ENCODE measurements at places on chromosomes 11 and 22.

DNA sequence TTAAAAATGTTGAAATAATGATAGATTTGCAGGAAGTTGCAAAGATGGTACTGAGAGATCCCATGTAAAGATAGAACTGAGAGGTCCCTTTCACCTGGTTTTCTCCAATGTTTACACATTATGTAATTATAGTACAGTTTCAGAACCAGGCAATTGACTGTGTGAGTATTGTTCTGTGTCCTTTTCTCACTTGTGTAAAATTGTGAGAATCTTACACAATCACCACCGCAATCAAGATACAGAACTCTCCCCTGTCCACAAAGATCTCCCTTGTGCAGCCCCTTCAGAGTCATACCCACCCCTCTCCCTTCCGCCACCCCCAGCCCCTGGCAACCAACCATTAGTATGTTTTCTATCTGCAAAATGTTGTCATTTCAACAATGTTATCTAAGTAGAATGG lies 119.8 kb upstream of the NAV2 start:
- DNase-seq: no peak

DNA sequence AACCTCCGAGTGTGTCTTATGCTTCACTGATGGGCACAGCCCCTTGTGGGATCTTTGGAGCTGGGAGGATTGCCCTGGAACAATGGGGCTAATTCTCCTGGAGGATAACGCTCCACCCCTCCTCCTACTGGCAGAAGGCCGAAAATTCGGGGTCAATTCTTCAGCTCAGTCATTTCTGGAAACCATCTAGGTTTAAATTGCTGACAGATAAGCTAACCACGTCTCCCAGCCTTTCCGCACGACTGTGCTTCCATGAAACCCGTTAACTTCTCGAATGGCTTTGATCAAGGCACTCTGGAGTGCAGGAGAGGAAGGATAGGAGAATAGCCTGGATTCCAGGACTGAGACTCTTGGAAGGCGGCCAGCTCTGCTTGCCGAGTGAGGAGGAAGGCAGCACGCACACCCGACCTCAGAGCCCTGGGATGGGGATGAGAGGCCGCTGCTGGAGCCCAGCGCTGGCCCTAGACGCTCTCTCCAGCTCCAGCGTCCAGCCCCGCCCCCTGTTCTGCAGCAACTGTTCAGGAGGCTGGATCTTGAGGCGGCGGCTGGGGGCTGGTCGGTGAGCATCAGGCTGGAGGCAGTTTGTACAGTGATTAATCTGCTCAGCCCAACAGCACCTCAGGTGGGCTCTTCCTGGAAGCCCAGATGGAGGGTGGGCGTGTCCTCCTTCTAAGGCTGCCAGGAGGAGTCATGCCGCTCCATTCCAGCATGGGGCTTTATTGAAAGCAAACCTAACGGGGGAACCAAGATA lies 176.7 kb upstream of the NCAM1 start:
- no peak for DNase-seq

DNA sequence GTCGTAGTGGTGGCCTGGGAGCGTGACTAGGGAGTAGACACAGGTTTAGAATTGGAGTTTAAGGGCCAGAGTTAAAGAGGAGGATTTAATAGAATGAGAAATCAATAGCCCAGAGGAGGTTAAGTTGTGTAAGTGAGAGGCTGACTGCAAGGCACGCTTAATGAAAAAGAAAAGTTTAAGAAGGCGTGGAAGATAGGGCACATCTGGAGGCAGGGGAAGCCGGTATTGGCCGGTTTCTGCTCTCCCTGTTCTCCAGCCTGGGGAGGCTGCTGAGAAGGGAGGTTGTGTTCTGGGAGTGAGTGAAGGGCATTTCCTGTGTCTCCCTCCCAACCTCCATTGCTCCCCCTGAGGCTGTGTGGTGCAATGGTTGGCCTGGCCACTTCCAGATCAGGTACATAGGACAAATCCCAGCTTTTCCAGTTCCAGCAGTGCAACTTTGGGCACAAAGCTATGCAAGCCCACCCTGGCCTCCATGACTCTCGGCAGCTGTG lies 6.3 kb downstream of the GRIK4 start:
- no peak for DNase-seq

GRCh38 chr11:11816511-11817314 lies 25.1 kb upstream of the USP47 start:
- no peak for DNase-seq

DNA sequence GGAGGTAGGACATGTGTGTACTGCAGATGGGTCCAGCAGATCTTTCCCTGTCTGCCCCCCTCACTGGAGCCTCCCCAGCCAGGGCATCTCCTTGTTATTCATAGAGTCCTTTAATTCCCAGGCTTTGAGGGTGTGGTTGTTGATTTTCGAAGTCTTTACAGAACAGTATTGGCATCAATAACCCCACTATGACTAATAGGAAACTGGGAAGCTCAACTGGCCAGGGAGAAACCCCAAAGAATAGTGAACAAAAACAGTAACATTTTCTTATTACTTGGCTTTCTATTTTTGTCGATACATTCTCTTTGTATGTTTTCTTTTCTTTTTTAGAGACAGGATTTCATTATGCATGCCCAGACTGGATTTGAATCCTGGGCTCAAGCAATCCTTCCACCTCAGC lies 57.9 kb downstream of the NF2 start:
- no peak for DNase-seq

DNA sequence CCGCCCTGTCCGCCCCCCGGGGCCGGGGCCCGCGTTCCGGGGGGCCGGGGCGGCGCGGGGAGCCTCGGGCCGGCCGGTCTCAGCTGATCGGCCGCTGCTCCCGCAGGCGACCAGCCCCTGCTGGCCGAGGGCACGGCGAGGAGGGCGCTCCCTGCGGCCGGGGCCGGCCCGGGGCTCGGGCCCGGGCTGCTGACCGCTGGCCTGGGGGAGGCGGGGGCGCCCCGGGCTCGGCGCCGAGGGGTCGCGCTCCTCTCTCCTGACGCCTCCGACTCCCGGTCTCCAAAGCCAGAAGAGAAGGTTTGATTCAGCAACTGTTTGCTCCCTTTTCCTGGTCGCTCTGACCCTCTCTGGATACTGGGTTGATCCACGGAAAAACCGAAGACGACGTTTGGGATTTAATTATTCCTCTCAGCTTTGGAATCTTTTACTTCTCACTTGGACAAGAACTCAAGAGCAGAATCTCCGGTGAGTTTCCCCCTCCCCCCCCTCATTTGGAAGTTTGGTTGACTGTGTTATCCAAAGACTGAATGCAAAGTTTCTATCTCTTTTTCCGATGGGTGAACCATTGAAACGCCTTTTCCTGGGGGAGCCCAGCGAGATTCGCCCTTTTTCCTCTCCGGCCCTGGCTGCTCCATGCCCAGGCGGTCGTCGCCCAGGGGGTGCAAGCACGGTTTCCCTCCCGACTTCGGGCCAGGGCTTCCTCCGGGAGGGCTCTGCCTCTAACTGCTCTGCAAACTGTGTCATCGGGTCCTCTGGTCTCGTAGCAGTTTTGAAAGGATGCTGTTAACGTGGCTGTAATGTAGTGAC lies 725 bp downstream of the KDM2A start:
- no peak for DNase-seq

DNA sequence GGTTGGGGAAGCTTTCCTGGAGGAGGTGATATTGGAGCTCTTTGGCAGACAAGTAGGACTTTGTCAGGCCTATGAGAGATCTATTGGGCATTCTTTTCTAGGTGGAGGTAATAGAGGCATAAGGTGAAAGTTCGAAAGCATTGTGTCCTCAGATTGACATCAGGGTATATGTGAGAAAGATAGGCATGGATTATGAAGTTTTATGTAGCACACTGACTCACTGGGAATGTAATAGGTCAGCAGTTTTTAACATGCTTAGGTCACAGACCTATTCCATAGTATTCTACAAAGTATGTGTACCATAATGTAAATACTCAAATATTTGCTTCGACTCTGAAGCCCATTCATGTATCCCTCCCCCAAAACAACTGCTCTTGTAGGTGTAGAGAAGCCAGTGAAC lies 11.8 kb downstream of the HIKESHI start:
- no peak for DNase-seq

GRCh38 chr11:59754494-59754858 lies 700 bp upstream of the STX3 start:
- no peak for DNase-seq

DNA sequence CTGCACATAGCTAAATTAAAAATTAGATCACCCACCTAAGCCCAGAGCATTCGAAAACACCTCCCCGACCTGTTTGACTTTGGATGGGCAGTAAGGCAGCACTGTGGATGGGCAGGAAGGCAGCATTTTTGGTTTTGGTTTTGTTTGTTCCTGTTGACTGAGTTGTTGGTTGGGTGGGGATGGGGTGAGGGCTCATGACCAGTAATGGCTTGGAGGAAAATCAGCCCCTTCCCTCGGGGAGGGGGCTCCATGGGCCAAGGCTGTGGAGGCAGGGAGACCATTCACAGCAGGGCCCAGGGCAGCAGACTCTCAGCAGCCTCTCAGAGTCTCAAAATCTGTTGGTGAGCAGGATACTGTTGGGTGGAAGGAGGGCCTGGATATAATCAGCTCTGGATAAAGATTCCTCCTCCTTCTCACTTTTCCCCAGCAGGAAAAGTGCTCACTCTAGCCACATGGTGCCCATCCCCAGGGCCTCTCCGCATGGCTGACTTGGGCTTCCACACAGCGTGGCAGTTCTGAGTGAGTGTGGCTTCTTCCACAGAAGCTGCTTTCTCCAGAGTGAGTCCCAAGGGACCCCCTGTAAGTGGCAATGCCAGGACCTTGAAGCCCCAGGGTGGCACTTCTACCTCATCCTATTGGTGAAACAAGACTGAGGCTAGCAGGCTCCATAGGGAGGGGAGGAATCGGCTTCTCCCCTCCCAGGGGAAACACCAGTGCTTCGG lies 1491.2 kb downstream of the BRD1 start:
- no peak for DNase-seq

GRCh38 chr11:48170241-48171233 lies 46.1 kb upstream of the OR4B1 start:
- no peak for DNase-seq

DNA sequence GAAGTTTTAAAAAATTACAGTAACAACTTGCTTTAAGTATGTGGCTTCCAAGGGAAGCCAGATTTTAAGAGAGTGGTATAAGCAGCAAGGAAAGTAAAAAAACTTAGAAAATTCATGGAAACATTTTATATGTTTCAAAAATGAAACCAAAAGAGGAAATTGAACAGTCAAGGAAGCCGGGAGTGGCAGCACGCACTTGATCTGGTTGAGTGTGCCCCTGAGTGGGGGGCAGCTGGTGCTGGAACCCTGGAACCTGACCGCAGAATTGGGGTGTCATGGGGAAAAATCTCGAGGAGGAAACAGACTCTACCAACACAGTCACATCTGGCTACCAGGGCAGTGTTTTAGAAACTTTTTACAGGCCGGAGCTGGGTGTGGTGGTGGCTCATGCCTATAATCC lies 14.0 kb downstream of the MICALL1 start:
- no peak for DNase-seq

GRCh38 chr22:45502215-45503049 lies at the start of gene FBLN1:
FBLN1 (plus strand) TSS chr22:45502883; CDS start chr22:45502986, 103 bp downstream.
- DNase-seq: no peak

DNA sequence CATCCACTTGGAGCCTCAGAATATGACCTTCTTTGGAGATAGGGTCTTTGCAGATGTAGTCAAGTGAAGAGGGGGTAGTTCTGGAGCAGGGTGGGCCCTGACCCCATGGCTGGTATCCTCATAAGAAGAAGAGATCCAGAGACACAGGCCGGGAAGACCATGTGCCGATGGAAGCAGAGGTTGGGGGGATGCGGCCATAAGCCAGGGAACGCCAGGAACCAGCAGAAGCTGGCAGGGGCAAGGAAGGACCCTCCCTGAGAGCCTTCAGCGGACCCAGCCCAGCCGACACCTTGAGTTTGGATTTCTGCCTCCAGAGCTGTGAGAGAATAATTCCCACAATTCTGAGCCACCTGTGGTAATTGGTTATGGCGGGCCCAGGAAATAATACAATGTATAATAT lies 26.1 kb upstream of the SMIM38 start:
- no peak for DNase-seq

GRCh38 chr11:71144010-71144409 lies 108.4 kb downstream of the SHANK2 start:
- no peak for DNase-seq

DNA sequence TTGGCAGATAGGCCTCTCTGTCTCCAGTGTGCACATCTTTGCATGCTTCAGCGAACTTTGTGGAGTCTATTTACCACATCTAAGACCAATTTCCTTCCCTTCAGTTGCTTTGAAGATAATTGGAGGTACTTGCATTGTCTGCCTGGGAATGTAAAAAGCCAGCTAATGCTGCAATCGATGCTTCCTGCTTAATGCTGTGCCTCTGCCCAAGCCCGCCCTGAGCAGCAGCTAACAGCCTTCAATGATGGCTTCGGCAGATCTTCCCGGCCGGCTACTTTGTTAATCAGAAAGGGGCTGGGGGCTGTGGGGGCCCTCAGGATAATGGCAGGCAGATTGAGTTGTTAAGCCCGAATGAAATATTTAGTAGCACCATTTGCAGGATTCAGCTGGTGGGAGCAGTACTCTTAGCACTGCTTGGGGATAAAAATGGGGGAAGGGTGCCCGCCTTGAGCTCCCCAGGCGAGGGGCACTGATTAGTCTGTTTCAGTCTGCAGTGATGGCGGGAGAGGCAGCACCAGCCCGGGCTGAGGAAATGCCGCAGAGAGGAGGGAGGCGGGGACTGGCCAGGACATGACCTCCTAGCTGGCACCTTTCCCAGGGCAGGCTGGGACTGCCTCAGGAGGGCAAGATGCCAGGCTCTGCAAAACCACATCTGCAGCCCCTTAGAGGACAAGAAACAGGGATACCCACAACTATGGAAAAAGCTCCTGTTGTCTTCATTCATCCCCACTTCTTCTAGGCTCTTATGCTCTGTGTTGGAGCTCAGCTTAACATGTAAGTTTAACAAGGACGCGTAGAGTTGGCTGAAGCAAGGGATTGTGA lies 460.0 kb downstream of the BUD13 start:
- DNase-seq: no peak

- DNase-seq: no peak
Observed at GRCh38 chr11:117828611-117829368, 4.2 kb upstream of the FXYD2 start.

GRCh38 chr22:24161909-24162308 lies 19.4 kb upstream of the SUSD2 start:
- DNase-seq: no peak

DNA sequence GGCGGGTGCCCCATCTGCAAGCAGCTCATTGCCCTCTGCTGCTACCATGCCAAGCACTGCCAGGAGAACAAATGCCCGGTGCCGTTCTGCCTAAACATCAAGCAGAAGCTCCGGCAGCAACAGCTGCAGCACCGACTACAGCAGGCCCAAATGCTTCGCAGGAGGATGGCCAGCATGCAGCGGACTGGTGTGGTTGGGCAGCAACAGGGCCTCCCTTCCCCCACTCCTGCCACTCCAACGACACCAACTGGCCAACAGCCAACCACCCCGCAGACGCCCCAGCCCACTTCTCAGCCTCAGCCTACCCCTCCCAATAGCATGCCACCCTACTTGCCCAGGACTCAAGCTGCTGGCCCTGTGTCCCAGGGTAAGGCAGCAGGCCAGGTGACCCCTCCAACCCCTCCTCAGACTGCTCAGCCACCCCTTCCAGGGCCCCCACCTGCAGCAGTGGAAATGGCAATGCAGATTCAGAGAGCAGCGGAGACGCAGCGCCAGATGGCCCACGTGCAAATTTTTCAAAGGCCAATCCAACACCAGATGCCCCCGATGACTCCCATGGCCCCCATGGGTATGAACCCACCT lies 28.0 kb upstream of the L3MBTL2 start:
- no peak for DNase-seq

- DNase-seq: no peak
Observed at GRCh38 chr11:1778141-1778911, 14.6 kb upstream of the CTSD start.

All from SW 1271 (cell line).